NCI-H146 (cell line): ENCODE measurements at places on chromosomes 13 and 19.

GRCh38 chr13:78398743-78399410, 204.5 kb downstream of the POU4F1 start:
- DNase-seq: no peak

GRCh38 chr13:95704510-95704909, 27.6 kb downstream of the DNAJC3 start:
- peak; percentile 33 for DNase-seq

DNA sequence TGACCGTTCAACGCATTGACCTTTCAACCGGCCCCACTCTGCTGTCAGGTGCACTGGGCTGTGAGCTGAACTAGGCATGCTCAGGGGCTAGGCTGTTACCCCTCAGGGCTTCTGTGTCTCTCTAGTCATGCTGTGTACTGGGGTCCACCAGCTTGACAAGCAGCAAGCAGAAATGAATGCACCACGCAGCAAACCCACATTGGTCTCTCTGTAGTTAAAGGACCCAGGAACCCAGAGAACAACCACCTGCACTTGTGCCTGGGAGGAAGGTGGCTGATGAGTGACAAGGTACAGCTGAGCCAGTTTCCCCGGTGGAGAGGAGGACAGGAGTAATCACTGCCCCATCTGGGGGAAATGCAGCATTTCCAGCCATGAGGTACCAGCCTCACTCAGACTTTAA, 159.9 kb downstream of the USP12 start:
- no peak for DNase-seq

GRCh38 chr19:47479701-47480503, 4.1 kb downstream of the KPTN start:
- peak; percentile 56 for DNase-seq

- DNase-seq: no peak
These were observed 14.7 kb downstream of the ATP11A start for GRCh38 chr13:112704308-112705145.

- DNase-seq: no peak
These were observed 19.2 kb downstream of the AKAP8L start for GRCh38 chr19:15399635-15400034.
